ENCODE measurements at places on chromosomes 6 and 20.

DNA sequence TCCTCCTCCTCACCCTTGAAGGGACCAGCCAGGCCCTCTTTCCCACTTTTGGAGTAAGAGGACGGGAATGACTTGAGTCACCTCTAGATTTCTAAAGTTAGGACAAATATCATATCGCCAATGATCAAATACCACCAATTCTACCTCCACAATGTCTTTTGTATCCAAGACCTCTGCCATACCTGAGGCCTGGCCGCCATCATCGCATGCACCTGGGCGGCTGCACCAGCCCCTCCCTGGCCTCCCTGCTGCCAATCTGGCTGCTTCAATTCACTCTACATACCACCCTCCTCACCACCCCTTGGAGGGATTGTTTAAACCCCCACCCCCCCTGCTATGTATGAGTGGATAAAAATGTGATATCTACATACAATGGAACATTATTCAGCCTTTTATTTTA is 75.0 kb upstream of the RALY start:
- DNase-seq: no peak

- DNase-seq: no peak
Measured at GRCh38 chr6:100126790-100127484, 132.9 kb upstream of the MCHR2 start.

DNA sequence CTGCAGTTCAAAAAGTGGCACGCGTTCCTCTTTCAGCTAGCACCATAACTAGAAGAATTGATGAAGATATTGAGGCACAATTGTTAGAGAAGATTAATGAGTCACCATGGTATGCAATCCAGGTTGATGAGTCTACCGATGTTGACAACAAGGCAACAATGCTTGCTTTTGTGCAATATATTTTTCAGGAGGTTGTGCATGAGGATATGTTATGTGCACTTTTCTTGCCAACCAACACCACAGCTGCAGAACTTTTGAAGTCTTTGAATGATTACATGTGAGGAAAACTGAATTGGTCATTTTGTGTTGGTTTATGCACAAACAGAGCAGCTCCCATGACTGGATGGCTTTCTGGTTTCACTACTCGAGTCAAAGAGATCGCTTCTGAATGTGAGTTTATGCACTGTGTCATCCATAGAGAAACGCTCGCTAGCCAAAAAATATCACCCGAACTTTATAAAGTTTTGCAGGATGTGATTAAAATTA is 129.3 kb upstream of the SLC24A3 start:
- no peak for DNase-seq

- DNase-seq: peak; percentile 28
Measured at GRCh38 chr20:8790442-8791074, 278.3 kb upstream of the PLCB4 start.

- DNase-seq: no peak
Measured at GRCh38 chr6:163572612-163573011, 158.1 kb downstream of the QKI start.

DNA sequence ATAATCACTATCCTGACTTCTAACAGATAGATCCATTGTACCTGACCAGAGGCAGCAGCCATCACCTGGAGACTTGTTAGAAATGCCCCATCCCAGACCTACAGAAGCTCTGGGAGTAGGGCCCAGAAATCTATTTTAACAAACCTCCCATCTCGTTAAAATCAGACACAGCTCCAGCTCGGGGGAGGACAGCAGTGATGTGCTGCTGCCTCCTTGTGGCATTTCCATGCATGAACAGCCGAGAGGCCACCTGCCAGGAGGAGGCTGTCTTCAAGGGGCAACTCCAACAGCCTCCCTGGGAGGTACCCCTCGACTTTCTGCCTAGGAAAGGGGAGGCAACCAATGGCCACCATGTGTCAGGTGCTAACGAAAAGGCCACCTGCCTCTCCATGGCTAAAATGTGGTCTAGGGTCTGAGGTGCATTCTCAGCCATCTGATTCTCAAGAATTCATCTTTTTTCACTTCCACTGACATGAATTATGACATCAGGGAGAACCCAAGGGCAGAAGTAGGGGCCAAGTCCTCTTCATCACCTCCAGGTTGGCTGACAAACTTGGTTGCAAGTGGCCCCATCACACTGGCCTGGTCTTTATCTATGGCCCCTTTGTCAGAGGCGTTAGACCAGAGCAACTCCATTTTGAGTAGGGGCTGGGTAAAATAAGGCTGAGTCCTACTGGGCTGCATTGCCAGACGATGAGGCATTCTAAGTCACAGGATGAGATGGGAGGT is 12.2 kb upstream of the KCNK15 start:
- DNase-seq: peak; percentile 71
